KBM-7 (cell line): ENCODE measurements at places on chromosomes 3 and 15.

- peak; percentile 35 for DNase-seq
Observed at GRCh38 chr3:31573036-31573779, 40.5 kb downstream of the STT3B start.

GRCh38 chr3:132368962-132369361 is 48.3 kb upstream of the DNAJC13 start:
- no peak for DNase-seq

- DNase-seq, result no peak
Observed at GRCh38 chr15:67076147-67076843, 10.9 kb downstream of the SMAD3 start.

DNA sequence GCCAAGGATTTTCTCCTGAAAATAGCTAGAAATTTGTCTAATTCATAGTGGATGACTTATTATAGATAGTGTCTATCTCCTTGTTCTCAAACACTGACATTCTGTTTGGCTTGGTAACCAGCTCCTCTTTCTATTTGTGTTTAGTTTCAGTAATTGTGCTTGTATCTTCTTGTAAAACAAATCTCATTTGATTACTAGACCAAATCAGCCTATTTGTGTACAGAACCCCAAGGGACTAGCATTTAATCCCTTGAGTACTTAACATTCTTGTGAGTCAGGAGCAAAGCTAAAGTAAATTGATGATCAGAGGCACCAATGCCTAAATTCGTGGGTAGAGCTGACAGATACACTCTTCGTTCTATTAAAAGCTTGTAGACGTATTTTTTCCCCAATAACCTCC is 306.5 kb upstream of the SLITRK3 start:
- no peak for DNase-seq

- peak; percentile 71 for DNase-seq
Observed at GRCh38 chr3:39121621-39122020, 14.1 kb downstream of the TTC21A start.

GRCh38 chr3:197858133-197858532 is 67.1 kb downstream of the LRCH3 start:
- DNase-seq, result no peak

- no peak for DNase-seq
Observed at GRCh38 chr3:189862385-189862998, 231.3 kb downstream of the TP63 start.

- DNase-seq, result no peak
Observed at GRCh38 chr15:73072894-73073293, 20.6 kb downstream of the NEO1 start.

DNA sequence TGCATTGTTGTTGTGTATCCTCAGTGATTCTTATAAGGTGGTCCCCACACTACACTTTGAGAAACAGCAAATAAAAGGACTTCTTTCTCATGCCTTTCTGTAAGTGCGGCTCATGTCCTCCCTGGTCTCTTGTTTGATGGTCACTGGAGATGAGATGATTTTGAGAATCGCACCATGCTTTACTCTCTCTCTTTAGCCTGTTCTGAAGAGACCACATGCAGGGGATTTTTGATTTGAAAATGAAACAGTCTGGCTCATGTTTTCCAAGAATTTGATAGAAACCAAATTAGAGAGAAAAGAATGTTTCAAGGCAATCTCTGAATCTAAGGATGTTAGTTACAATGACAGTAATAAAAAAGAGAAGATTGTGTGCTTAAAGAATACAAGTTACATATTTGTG is 18.0 kb downstream of the CLDN11 start:
- DNase-seq, result no peak
